ENCODE measurements at places on chromosomes 7 and 10.

- no peak for DNase-seq
Observed at GRCh38 chr7:47884675-47885074, 63.6 kb downstream of the PKD1L1 start.

- DNase-seq = no peak
Observed at GRCh38 chr7:2511769-2512168, 7.8 kb upstream of the LFNG start.

- no peak for DNase-seq
Observed at GRCh38 chr7:102101926-102102325, 184.7 kb upstream of the SH2B2 start.

- DNase-seq = no peak
Observed at GRCh38 chr7:157682946-157683746, 346.3 kb downstream of the DNAJB6 start.

DNA sequence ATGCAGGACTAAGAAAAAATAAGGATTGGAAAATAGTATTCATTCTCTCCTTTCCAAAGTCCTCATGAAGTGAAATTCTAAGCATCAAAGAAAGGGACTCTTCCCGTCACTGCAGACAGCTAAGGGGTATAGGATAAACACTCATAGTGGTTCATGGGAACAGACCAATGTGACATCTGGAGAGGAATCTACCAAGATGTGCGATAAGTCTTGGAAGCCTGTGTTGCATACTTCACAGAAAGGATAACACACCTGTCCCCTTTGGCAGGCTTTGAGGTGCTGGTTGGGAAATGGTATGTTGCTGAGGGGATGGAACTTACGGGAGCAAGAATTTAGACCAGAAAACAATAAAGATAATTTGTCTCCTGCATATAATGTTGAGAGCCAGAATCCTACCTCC is 248.1 kb downstream of the ARHGAP21 start:
- DNase-seq = no peak

- DNase-seq = peak; percentile 21
Observed at GRCh38 chr10:86755740-86756510, 494 bp upstream of the BMPR1A start.

- no peak for DNase-seq
Observed at GRCh38 chr10:48551861-48552591, 52.8 kb downstream of the ARHGAP22 start.

DNA sequence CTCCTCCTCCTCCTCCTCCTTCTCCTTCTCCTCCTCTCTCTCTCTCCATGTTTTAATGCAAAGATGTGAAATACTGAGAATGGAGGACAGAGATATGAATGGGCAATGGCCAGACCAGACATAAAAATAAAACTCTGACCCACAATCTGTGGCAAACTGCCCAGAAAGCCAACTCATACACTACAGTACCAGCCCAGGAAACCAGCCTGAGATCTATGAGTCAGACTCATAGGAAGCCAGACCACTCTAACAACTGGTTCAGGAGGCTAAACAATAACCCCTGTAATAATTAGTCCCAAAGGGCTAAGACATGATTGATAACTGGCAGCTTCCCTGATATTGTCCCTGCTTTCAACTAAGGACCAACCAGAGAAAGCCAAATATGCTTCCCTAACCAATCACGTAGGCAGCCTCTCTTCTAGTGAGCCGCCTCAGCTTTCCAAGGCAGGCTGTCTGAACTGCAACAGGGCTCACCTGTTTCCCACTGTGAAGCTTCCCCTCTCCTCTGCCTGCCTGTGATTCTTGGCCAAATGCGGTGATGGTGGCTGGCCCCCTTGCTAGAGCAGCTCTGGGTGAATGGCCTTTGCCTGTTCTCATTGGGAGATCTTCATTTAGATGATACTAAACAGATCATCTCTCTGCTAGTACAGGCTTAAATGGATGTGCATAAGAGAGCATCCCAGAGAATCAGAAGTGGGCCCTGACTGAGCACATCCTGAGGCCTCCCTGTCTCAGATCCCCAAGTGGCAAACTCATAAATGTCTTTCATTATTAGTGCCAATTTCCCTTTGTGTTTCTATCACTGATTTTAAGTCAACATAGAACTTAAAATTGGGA is 817.6 kb downstream of the TNS3 start:
- DNase-seq = no peak

- no peak for DNase-seq
Observed at GRCh38 chr7:24133691-24134090, 150.3 kb upstream of the NPY start.

GRCh38 chr7:97971120-97971989 is 18.6 kb downstream of the OCM2 start:
- no peak for DNase-seq

- no peak for DNase-seq
Observed at GRCh38 chr10:22251751-22252223, 34.0 kb upstream of the EBLN1 start.

- no peak for DNase-seq
Observed at GRCh38 chr10:63522277-63522687, 1.1 kb downstream of the REEP3 start.

DNA sequence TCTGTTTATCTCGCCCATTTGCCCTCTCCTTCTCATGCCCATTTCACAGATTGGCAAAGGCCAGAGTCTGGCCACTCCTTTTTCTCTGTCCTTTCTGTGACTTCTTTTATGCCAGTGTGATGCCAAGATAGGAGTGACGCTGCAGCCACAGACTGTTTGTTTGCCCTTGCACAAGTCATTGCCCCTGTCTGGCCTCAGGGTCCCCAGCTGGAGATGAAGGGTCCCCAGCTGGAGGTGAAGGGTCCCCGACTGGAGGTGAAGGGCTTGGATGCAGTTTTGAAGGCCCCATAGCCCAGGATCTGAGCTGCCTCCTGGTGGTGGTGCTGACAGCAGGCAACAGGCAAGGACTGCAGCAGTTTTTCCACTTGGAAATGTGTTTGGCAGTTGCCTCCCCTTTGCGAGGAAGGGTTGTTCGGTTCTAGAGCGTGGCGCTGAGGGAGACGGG is 50.8 kb upstream of the SLC29A3 start:
- no peak for DNase-seq

DNA sequence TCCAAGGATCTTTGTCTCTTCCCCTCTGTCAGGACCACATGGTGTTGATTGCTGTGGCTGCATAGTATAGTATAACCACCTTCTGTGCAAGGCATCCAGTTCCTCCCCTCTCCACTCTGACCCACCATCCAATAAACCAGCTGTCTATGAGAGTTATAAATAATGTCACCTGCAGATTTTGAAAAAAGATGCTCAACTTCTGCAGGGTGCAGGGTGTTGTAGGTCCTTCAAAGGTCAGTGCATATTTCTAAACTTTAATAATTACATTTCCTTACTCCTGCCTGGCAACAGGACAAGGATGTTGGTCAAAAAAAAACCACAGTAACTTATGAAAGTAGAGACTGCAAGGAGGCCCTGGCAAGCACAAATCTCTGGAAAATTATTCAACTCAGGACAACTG is 166.2 kb downstream of the PKD1L1 start:
- DNase-seq = no peak

GRCh38 chr10:100101192-100102076 is 19.8 kb upstream of the CPN1 start:
- DNase-seq = no peak

GRCh38 chr7:136489808-136490207 is 378.6 kb upstream of the CHRM2 start:
- no peak for DNase-seq

GRCh38 chr7:122790591-122790990 is 87.9 kb upstream of the RNF148 start:
- DNase-seq = peak; percentile 91

- no peak for DNase-seq
Observed at GRCh38 chr7:87038993-87039690, 20.3 kb downstream of the ELAPOR2 start.

DNA sequence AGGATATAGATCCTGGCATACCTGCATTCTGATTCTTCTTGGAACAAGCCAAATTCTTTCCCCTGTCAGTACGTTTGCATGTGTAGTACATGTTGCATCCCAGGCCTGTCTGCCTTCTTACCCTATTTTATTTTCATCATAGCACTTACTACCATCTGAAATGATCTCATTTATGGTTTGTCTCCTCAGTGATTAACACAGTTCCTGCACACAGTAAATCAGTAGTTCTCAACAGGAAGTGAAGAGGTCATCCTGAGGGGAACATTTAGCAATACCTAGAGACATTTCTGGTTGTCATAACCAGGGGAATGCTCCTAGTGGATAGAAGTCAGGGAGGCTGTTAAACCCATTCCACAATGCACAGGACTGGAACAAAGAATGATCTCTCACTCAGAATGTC is 38.2 kb upstream of the SLC26A4 start:
- no peak for DNase-seq

DNA sequence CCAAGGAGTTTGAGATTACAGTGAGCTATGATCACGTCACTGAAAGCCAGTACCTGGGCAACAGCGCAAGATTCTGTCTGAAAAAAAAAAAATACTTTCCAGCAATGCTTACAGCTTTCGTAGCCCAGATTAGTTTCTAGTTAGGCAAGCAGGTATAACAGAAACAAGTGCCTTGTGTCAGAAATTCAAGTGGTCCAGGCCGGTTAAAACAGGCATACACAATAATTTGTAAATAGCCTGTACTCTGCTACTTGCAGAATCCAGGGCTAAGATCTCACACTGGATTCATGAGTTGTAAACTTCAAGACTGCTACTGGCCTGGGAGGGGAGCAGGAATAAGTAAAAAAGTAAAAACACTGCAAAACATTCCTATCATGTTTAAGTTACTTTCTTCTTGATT is 512.9 kb downstream of the IPMK start:
- DNase-seq = no peak

DNA sequence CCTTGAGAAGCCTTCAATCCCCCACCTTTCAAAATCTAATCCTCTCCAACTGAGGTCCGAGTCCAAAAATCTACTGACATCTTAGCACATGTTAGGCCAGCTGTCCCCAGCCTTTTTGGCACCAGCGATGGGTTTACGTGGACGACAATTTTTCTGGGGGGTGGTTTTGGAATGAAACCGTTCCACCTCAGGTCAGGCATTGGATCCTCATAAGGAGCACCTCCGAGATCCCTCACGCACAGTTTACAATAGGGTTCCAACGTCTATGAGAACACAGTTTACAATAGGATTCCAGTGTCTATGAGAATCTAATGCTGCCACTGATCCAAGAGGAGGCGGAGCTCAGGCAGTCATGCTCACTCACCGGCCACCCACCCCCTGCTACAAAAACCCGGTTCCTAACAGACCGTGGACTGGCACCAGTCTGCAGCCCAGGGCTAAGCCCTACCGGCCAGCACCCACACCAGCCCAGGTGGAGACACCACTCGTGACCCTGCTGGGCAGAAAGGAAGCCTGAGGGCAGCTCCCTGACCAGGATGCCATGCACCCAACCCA is 107.6 kb downstream of the DIP2C start:
- DNase-seq = no peak

DNA sequence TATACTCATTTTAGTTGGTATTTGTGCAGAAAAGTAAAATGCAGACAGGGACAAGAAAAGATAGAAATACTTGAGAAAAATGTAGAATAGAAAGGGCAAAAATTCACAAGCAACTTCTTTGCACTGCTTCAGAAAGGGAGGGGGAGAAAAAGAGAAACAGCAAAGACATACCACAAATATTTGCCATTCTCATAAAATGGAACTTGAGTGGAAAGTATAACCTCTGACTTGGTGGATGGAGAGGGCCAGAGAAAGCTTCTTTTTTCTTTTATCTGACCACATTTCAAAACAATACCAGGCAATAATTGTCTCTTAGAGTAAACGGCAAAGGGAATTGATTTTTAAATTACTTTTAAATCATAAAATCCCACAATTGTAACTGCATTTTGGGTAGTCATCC is 35.8 kb upstream of the TRUB1 start:
- no peak for DNase-seq

DNA sequence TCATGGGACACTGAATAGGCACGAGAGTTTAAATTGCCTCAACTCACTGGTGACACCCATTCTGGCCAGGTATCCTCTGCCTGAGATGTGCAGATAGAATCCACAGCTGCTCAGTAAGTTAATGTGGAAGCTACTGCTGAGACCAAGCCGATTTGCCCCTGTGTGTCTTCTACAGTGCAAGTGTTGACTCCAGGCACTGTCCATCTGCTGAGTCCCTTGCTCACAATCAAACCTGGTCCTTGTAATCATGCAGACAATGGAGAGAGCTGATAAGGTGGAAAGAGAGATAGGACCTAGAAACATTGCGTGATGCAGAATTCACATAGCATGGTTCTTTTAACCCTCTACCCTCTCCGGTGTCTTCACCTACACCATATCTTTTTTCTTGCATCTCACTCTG is 101.4 kb downstream of the ITGB8 start:
- no peak for DNase-seq

- no peak for DNase-seq
Observed at GRCh38 chr10:52756295-52756694, 16.3 kb downstream of the MBL2 start.

DNA sequence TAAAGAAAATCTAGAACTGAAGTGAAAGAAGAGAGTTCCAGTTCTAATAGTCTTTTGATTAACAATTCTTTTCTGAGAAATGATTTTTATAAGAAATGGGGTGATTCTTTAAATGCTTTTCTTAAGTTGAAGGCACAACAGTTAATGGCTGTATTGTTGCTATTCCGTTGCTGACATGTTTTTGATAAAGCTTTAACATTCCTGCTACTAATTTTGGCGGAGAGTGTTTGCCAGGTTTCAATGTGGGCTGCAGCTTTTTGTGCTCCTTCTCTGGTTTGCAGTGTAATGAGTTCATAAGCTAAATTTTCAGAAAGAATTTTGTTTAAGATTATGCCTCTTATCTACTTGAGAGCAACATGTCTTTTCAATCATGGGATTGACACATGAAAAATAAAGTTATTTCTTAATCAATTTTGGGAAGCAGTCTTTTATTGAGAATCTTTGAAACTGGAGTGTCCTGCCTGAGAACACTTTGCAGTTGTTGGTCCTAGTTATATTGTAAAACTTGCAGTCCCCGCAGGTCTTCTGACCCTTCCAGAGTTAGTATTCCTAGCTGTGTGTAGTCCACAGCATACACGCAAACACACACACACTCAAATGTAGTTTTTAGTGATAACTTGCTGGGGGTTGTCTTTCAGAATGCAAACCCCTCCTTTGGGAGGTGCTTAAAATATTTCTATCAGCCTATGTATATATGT is 56.7 kb downstream of the COL17A1 start:
- no peak for DNase-seq

DNA sequence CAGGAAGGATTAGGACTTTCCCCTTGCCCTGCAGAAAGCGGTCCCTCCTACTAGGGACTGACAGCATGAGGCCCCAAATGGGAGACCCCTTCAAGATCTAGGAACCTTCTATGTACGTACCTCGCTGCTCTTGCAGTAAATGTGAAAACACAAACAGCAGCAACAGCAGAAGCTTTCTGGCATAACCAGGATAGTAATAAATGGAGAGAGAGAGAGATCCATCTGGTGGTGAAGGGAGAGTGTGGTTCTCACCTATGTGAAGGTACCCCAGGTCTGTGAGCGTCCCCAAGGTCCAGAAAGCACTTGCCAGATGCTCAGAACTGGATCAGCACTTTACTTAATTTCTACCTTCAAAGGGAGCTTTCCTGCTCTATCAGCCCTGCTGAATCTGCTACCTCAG is 592.7 kb downstream of the PARD3 start:
- DNase-seq = no peak

GRCh38 chr7:116804471-116804870 is 57.9 kb upstream of the CAPZA2 start:
- no peak for DNase-seq

Data from NCI-H187 treated with DMSO at 0.1 percent for 48 hours (cell line).